Globus pallidus (tissue), 1 donor: ENCODE measurements at places on chromosomes 4 and X.
A peak's percentile ranks its signal among the peaks of the same experiment; 100 is the strongest.

- DNase-seq, result no peak
Measured at GRCh38 chr4:81152839-81153713, 61.9 kb downstream of the PRKG2 start.

GRCh38 chr4:186755550-186756519, 32.2 kb upstream of the FAT1 start:
- no peak for DNase-seq

- DNase-seq, result no peak
Measured at GRCh38 chr4:139709660-139710059, 44.0 kb downstream of the MGST2 start.

DNA sequence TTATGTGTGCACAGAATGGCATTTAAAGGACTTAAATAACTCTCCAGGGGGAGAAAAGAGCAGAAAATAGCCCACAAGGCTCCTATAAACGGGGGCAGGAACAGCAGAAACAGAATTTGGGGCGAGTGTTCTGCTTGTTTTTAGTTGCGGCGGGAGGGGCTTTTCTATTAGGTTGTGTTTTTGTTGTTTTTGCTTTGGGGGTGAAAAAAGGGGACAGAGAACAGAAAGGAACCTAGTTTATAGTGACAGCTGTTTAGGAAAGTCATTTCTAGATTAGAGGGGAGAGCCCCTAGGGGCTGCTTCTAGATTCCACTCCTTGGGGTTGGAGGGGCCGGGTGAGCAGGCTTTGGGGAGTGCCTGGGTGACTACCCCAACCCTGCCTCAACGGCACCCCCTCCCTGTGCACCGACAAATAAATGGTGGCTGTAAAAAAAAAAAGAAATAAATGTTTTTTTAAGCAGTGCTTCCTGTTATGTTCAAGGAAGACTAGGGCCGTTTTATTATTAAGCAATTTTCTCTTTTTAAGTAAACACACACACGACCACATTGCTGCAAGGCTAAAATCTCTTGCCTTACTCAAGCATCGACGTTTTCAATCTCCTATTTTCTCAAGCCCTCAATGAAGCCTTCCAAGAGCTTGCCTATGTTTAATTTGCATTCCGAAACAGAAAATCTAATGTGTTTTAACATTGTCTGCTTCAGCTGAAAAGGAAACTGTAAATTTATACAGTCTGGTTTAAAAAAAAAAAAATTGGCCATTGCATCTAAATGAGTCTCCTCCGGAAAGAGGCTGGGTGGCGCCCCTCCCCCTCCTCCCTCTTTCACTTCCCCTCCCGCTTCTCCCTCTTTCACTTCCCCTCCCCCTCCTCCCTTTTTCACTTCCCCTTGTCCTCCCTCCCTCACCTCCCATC, 123.3 kb upstream of the TBL1X start:
- DNase-seq, result peak; percentile 61

GRCh38 chr4:185145572-185145971, 2.5 kb downstream of the SLC25A4 start:
- no peak for DNase-seq

GRCh38 chr4:26287756-26288155, 33.1 kb upstream of the RBPJ start:
- DNase-seq, result no peak

GRCh38 chrX:78769946-78770345, 22.4 kb downstream of the LPAR4 start:
- no peak for DNase-seq

DNA sequence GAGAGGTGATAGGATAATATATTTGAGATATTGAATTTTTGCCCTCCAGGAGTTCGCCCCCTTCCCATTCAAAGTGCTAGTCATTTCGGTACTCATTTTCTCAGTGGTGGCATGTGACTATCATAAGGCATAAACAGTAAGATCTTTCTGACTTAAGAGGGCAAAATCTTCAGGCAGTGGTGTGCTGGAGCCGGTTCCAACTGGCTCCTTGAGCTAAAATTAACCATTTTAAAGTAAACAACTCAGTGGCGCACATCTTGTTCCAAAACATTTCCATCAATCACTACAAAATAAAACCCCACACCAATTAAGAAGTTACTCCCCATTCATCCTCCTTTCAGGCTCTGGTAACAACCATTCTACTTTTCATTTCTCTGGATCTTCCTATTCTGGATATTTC, 43.3 kb downstream of the LUZP4 start:
- DNase-seq, result no peak

- DNase-seq, result no peak
Measured at GRCh38 chr4:106049490-106049889, 154.2 kb downstream of the NPNT start.

- no peak for DNase-seq
Measured at GRCh38 chrX:119505945-119506344, 37.7 kb downstream of the SLC25A5 start.

DNA sequence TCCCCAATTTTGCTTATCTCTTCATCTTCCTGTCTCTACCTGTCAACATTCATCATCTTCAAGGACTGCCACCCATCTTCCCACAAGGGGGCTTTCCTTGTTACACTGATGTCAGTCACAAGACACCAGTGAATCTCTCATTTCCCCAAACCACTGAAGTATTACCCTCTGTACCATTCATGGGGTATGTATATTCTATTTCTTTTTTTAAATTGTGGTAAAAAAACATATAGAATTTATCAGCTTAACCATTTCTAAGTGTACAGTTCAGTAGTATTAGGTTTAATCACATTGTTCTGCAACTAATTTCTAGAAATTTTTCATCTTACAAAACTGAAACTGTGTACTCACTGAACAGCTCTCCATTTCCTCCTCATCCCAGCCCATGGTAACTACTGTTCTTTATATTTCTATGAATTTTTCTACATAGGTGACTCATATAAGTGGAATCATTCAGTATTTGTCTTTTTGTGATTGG, 98.6 kb downstream of the LARP7 start:
- no peak for DNase-seq

- DNase-seq, result no peak
Measured at GRCh38 chr4:1417522-1418390, 11.5 kb upstream of the NKX1-1 start.

GRCh38 chrX:46954716-46955115, 42.5 kb downstream of the JADE3 start:
- no peak for DNase-seq

- DNase-seq, result no peak
Measured at GRCh38 chrX:46665232-46666152, 91.9 kb downstream of the CHST7 start.

GRCh38 chr4:20356565-20356964, 104.9 kb downstream of the SLIT2 start:
- DNase-seq, result peak; percentile 83

DNA sequence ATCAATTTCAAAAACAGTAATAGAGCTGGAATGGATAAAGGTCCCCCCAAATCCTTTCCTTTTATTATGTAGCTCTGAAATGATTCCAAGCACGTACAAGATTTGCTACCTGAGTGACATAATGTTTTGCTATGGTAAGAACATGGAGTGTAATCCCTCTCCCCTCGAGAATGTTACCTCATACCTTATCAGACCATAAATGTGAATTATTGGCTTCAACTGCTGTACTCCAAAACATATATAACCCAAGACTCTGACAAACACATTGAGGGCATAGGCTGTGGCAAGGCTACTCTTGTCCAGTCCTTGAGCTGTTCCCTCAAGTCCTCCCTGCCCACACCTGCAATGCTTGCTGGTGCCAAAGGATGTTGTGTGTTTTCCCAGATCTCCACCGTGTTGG, 286.9 kb downstream of the KCTD8 start:
- DNase-seq, result no peak

GRCh38 chr4:152348670-152349069, 187.2 kb downstream of the FBXW7 start:
- DNase-seq, result no peak

DNA sequence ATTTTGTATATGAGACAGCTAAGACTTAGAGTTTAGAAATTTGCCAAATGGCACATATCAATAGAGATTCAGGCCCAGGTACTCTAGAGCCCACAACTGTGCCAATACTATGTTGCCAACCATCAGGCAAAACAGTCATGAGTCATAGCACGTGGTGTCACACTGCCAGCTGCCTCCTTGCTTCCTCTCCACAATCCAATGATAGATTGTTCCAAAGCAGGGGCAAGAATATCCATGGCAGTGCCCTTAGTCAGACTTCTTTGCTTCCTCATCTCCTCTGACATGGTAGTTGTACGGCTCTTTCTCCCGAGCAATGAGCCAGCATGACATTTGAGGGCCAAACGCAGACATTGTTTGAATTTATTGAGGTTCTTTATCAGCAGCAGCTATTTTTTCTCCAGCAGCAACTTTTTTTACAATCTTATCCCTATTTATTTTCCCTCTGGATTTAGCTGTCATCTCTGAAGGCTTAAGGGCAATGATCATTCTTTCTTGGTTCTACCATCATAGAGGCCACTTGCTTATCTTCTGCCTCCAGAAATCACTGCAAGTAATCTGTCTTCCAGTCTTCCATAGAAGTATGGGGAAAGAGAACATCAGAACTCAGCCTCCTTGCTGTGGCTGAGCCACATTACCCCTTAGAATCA, 169.7 kb downstream of the COL4A6 start:
- no peak for DNase-seq

- no peak for DNase-seq
Measured at GRCh38 chr4:53987761-53988171, 76.6 kb downstream of the CHIC2 start.

DNA sequence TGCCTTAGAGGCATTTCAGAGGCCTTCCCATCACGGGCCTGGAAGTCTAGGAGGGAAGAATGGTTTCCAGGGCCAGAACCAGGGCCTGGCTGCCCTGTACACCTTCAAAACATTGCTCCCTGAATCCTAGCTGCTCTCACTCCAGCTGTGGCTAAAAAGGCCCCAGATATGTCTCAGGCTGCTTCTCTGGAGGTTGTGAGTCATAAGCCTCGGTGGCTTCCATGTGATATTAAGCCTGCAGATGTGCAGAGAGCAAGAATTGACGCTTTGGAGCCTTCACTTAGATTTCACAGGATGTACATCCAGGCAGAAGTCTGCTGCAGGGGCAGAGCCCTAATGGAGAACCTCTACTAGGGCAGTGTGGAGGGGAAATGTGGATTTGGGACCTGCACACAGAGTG, 502.5 kb downstream of the GRXCR1 start:
- no peak for DNase-seq

GRCh38 chr4:112680996-112681395, 44.1 kb downstream of the LARP7 start:
- no peak for DNase-seq

- peak; percentile 16 for DNase-seq
Measured at GRCh38 chr4:76011700-76012387, 4.5 kb upstream of the CXCL9 start.

GRCh38 chr4:107823870-107824349, 822 bp upstream of the SGMS2 start:
- DNase-seq, result no peak

DNA sequence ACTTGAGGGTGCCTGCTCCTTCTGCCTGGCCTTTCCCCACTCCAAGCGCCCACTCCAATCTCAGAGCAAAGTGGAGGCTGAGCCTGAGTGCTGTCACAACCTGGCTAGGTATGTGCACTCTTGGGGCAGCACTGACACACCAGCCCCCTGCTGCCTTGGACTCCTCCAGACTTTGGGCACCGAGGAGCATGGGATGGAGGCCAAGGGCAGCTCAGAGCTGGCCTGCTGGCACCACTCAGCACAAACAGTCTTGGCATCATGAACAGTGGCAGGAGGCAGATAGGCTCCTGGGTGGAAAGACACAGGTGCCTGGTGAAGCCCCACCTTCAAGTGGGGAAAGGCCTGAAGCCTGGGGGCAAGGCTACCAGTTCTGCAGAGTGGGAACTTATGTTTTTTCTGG, 91.8 kb downstream of the KCNIP4 start:
- no peak for DNase-seq

DNA sequence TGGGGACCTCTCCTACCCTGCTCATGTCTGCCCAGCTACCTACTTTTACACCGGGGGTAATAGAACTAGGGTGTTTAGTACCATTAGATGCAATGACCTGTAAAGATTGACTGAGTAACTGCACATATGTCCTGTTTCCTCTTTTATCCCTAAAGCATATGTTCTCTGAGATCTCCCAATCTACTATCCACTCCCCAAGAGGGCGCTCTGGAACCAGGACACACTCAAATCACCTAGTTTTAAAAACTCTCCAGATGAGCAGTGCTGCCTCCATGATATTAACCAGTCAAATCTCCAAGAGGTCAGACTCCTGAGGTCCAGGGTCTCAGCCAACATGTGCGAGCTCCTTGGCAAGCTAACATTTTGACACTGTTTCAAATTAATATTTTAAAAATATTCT, 87.0 kb upstream of the TSPAN5 start:
- no peak for DNase-seq

DNA sequence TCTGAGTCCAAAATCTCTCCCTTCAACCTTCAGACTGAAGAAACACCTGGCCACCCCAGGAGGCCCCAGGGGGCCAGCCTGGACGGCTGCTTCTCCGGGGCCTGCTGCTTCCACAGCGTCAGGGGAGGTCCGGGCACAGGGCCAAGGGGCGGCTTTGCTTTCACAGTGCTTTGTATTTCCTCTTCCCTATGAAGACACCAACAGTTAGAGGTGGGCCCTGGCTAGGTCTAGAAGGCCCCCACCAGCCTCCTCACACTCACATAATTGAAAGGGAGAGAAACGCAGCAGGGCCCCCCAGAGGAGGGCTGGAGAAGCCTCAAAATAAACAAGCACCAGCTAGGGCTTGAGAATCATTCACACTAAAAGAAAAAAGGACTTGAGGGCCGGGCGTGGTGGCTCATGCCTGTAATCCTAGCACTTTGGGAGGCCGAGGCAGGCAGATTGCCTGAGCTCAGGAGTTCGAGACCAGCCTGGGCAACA, 17.8 kb downstream of the SCD5 start:
- DNase-seq, result peak; percentile 72

GRCh38 chr4:158667651-158668198, 4.0 kb downstream of the C4orf46 start:
- DNase-seq, result no peak

- DNase-seq, result no peak
Measured at GRCh38 chrX:11629593-11630211, 36.0 kb downstream of the ARHGAP6 start.

GRCh38 chrX:56751071-56751470, 22.0 kb downstream of the NBDY start:
- DNase-seq, result no peak

DNA sequence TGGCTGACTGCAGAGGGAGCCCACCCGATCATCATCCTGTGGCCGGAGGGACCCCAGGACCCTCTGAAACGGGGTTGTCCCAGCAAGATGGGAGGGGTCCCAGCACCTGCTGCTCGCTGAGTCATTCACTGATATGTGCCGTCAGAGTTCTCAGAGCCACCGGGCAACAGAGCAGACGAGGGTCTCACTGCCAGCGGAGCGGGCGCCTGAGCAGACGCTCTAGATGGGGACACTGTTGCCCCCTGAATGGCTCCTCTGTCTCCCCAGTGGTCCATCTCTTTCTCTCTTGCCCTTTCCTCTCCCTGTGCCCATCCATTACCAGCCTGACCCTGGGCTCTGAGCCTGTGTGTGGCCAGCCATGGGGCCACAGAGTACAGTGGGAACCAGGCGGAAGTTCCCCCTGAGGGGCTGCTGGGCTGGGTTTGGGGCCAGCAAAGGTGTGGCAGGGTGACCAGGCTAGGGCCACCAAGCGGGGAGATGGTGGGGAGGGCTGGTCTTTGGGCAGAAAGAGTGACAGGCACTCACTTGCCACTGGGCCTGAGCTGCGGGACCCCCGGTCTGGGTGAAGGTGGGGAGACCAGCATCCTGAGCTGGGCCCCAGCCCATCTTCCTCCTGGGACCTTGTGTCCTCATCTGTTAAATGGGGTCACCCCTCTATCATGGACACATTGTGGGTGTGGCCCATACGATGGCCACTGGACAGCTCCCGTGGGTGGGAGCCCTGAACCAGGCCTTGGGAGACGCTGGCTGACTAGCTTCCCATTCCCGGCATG, 90.9 kb downstream of the HMX1 start:
- no peak for DNase-seq
